Stimulated activated naive CD4-positive, alpha-beta T cell treated with Interleukin-2 at 50 U/mL for 16 hours (primary cell): ENCODE measurements at places on chromosomes 1 and 21.

GRCh38 chr1:98331243-98331642 lies 330.3 kb upstream of the SNX7 start:
- no peak for DNase-seq

- DNase-seq = no peak
Measured at GRCh38 chr1:48777219-48777895, 666 bp upstream of the BEND5 start.

DNA sequence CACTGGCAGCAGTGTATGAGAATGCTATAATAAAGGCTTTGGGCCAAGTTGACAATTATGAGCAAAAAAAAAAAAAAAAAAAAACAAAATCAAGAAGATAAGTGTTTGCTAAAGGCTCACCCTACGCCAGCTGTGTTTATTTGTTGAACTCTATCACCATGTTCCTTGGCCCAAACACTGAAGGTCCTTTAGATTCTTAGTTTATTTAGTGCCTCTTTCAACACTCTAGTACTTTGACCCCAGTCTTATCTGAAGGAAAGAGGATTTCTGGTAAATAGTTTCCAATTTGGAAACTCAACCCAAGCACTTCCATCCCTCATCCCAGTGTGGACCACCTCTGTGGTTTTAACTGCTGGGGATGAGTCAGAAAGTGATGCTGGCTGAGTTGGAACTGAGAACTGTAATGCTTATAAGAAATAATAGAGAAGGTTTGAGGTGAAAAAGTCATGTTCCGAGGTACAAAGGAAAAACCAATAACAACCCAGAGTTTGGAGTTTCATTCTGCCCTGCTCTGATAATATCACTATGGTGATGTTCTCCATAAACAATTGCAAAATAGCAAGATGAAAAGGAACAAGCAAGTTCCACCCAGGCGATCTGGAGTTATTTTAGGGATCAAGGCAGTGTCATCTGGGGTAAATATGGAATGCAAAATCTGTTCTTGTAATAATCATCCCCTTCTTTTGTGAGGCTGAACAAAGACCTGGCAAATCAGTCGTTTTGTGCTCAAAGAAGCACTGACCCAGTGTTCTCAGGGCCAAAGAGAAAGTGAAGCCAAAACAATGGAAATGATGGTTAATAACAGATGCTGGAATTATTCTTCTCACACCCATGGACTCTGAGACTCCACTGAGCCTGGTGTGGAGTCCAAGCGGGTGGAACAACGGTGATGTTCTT lies 19.7 kb upstream of the CAPZB start:
- no peak for DNase-seq

- DNase-seq = no peak
Measured at GRCh38 chr1:150874455-150875196, 1.8 kb downstream of the ARNT start.

DNA sequence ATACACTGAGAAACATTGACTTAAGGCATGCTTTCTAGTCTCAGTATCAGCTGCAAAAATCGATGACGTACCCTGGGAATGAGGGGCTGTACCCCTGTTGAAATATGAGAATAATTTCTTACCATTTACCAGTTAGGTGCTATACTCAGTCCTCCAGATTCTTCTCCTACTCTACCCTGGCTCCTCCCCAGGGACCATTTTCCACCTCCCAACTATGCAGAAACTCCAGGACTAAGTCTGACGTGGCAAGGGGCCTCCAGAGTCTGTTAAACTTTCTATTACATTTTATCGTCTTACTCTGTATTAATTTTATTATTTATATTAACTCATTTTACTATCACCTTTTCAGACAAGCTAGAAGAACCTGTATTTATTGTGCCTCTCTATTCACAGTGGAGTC lies 124.3 kb downstream of the CYYR1 start:
- DNase-seq = no peak

DNA sequence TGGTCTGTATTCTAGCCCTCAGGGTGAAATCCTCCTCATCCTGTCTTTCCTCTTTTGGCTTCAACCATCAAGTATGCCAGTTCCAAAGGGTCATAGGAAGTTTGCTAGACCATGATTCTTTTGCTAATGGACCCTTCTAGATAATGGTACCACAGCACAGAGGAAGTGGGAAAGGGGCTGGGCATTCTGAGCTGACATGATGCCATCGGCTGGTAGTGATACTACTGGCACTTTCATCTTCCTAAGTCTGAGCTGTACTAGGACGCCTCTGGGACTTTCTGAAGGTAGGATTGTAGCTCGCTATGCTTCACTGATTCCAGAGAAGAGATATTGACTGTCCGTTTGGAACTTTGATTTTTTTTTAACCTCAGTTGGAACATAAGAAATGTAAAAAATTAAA lies 11.4 kb downstream of the FASLG start:
- DNase-seq = peak; percentile 21
